A172 (cell line): ENCODE measurements at places on chromosomes 16 and 17. TPM values are rescaled to one million over a fixed set of nuclear protein-coding genes. Genes with fewer than 3 reads are reported as not detected.

TRPV3 gene
- 1.2 and 1.8 TPM in 2 replicates for total RNA-seq

GJC1 gene
- total RNA-seq = 89.1 and 114 TPM in 2 replicates

GRCh38 chr17:3558603-3559269 is 1.1 kb upstream of the TRPV3 start:
- peak; percentile 92 for DNase-seq

DNA sequence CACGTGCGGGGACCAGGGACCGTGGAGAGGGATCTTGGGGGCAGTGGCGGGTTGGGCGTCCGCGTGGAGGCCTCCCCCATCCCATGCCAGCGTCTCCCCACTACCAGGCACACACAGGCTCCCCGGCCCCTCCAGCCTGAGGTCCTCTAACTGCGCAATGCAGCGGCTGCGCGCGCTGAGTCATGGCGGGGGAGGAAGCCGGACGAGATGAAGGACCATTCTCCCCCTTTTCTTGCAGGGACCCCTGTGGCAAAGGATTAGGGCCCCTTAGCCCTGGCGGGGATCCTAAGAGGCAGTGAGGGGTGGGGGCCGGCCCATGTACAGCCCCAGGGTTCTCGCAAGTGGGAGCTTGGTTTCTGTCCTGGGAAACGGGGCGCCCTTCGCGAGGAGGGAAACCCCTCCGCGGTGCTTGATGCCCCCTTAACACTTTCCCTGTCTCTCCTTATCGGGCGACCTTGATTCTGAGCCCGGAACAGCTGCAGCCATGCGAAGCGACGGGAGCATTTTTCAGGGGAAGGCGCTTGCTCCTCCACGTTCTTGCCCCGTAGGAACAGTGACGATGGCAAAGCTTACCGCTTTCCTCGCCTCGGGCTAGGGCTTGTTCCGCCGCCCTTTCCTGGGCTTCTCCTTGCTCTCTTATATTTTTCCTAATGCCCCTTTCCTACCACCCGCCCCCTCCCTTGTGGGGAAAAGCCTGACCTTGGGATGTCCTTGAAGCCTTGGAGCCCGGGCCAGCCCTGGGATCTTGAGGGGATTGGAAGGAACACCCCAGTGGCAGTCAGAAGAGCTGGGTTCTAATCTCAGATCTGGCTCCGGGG is 592 bp downstream of the ALDOA start:
- DNase-seq = no peak

GRCh38 chr16:71707199-71707598 is 17.3 kb downstream of the PHLPP2 start:
- no peak for DNase-seq

GRCh38 chr16:26344976-26345375 is 653.2 kb downstream of the HS3ST4 start:
- DNase-seq = no peak
